Stimulated activated CD4-positive, alpha-beta T cell treated with anti-CD3 and anti-CD28 coated beads, Interleukin-4, amount 100 ng/mL, for 48 hours (primary cell): ENCODE measurements at places on chromosomes 11 and 22.

- no peak for DNase-seq
Observed at GRCh38 chr22:33923660-33924246, 3.5 kb upstream of the LARGE1 start.

GRCh38 chr11:71564430-71564829 lies 933 bp upstream of the KRTAP5-10 start:
- DNase-seq, result no peak

- no peak for DNase-seq
Observed at GRCh38 chr22:44291265-44291664, 21.5 kb downstream of the SHISAL1 start.

DNA sequence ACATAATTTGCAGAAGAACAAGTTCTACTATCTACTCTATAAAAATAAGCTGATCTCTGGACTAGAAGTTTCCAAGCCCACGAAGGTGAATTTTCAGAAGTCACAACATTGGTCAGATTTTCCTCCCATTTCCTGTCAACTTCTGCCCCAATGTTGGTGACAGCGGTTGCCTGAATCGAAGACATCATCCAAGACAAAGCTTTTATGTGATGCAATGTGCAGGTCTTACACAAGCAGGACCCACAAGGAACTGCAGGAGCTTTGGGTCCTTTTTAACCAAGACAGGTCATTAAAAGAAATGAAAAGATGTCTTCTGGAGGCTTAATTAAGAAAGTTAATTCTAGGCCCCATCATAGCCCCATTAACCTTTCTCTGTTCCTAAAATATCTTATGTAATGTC lies 125.6 kb upstream of the BLID start:
- DNase-seq, result no peak

GRCh38 chr11:112345706-112346105 lies 85.0 kb upstream of the PLET1 start:
- no peak for DNase-seq

- DNase-seq, result no peak
Observed at GRCh38 chr11:128772814-128773213, 78.9 kb downstream of the FLI1 start.

DNA sequence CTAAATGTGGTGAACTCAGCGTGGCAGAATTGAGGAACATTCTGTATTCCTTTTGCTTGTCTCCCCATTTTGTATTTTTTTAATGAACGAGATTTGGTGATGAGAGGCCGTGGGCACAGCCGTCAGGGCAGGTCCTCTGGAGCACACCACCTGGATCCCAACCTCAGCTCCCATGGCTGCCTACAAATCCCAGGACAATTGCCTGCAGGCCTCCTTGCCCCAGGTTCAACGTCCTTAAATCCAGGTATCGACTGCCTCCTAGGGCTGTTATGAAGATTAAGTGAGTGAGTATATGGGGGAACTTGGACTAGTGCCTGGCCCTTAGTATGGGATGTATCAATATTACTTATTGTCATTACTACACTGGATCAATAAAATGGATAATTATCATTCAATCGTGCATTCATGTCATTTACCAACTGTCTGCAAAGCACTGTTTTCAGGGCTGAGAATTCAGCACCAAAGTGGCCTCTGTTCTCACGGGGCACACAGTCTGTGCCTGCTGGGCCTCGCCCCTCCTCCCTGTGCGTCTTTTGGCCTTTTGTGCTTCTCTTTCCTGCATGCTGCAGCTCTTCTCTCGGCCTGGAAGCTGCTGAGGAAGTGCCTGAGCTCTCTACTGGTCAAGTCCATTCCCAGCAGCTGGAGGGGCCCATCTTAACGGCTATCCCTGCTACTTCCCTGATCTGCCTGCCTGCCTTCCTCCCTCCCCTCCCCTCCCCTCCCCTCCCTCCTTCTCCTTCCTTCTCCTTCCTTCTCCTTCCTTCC lies 1343.7 kb downstream of the BRD1 start:
- DNase-seq, result no peak

- DNase-seq, result no peak
Observed at GRCh38 chr22:46455446-46455845, 82.0 kb downstream of the CELSR1 start.

DNA sequence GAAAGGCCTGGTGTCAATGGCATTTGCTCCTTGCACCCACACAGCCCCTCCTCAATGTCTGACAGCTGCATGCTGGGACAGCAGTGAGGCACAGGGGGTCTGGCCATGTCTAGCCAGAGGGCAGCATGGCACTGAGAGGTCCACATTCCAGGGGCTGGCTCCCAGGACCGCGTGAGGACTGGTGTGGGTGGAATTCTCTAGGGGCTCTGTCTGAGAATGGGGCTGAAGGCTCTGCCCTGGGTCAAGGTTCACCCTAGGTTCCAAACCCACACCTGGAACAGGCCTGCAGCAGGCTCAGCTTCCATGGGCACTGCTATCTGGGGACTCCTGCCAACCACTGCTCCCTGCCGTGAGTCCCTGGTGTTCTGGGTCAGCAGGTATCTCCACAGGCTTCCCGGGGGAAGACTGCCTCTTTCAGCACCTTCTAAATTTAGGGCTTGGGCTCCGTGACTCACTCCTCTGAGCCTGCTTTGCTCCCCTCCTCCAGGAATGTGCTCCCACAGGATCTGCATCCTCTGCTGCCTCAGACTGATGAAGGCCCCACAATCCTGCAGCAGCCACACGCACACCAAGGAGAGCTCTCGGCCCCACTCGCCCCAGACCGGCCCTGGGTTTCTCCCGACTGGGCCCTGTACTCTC lies 4.2 kb downstream of the STARD10 start:
- no peak for DNase-seq

- no peak for DNase-seq
Observed at GRCh38 chr11:116375221-116375620, 397.6 kb downstream of the BUD13 start.

DNA sequence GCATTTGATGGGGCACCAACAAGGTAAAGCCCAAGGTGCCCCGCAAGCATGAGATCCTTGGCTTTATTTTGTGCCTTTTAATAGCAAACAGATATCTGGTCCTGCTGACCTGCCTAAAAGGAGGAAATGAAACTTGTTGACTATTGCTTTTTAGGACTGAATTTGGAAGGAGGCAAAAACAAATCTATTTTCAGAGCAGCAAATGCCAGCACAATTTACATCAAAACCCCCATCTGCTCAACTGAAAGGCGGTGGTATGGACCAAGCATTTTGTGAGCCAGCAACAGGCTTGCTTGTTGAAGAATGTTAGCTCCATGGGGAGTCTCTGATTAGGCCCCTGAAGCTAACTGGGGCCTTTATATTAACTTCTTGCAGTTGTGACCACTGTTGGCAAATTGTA lies 192.6 kb upstream of the E2F8 start:
- no peak for DNase-seq

DNA sequence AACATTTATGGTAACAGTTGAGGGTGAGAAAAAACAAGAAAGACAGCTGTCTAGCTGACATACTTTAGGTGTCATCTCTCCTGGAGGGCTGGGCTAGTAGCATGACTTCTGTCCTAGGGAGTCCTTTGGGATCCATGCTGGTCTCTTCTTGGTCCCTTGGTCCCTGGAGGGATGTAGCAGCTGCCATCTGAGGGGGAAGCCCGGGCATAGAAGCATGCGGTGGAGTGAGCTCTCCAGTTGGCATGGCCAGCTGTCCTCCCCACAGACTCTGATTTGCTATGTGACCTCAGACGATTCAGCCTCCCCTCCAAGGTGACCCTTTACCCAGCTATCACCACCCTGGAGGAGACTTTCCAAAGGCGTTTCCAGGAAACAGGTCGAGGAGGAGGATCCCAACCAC lies 28.7 kb downstream of the POU2F3 start:
- no peak for DNase-seq
